ENCODE measurements at places on chromosomes 3 and 15. TPM values are rescaled to one million over a fixed set of nuclear protein-coding genes. Genes with fewer than 3 reads are reported as not detected.

DUOXA2 gene
- total RNA-seq: not detected

RTP3 gene
- not detected for total RNA-seq

CD200R1 gene
- 0.10 TPM for total RNA-seq

CPNE4 gene
- total RNA-seq: 5.7 TPM

INKA1 gene
- total RNA-seq: 2.8 TPM

CNTN4 gene
- total RNA-seq: not detected

SPG21 gene
- 112 TPM for total RNA-seq

PCNP gene
- total RNA-seq: 111 TPM

ZNF197 gene
- 1.7 TPM for total RNA-seq

SKOR1 gene
- total RNA-seq: not detected

CCK gene
- 1.7 TPM for total RNA-seq

Measured in A549 treated with AZD2906 at 1 μM for 4 hours (cell line).